ENCODE measurements at places on chromosomes 2 and 18.

DNA sequence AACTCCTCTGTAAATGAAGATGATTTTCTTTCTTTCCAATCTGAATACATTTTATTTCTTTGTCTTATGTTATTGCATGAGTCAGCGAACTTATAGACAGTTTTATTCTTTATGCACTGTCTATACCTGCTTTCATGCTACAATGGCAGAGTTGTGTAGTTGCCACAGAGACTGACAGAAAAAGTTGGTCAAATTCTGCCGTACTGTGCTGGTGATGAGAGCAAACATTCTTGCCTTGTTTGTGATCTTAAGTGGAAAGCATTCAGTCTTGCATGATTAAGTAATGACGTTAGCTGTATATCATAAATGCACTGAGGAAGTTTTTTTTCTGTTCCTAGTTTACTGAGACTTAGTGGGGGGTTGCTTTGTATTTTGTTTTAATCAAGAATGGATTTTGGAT lies 32.9 kb downstream of the ZC3H15 start:
- DNase-seq: no peak

- DNase-seq: no peak
Measured at GRCh38 chr2:50346629-50347357, 685.1 kb downstream of the NRXN1 start.

DNA sequence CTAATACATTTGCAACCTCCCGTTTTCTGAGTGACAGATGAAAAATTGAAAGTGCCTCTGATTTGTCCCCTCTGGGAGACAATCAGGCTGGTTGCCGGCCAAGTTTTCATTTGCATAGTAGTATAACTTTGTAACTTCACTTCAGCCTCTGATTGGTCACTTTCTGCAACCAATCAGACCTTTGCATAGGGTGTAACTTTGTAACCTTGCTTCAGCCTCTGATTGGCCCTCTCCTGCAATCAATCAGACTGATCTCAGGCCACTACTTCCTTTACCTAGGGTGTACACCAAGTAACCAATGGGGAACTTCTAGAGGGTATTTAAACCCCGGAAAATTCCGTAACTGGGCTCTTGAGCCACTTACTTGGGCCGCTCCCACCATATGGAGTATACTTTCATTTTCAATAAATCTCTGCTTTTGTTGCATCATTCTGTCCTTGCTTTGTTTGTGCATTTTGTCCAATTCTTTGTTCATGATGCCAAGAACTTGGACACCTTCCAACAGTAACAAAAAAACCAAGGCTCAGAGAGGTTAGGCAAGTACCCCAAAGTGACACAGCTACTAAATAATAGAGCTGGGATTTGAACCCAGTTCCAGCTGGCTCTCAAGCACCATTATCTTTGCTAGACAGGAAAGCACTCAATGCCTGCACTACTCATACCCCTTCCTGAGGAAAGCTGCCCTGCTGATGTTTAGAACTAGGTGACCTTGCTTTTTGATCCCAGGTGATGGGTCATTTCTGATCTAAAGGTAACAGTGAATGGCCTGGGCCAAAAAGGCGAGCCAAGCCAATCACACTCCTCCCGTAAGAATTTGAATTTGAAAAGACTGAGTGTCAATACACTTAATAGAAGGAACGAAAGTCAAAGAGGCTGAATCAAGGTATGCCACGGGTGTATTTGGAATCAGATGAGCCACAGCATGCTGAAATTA lies 10.9 kb upstream of the MYOM1 start:
- DNase-seq: no peak

DNA sequence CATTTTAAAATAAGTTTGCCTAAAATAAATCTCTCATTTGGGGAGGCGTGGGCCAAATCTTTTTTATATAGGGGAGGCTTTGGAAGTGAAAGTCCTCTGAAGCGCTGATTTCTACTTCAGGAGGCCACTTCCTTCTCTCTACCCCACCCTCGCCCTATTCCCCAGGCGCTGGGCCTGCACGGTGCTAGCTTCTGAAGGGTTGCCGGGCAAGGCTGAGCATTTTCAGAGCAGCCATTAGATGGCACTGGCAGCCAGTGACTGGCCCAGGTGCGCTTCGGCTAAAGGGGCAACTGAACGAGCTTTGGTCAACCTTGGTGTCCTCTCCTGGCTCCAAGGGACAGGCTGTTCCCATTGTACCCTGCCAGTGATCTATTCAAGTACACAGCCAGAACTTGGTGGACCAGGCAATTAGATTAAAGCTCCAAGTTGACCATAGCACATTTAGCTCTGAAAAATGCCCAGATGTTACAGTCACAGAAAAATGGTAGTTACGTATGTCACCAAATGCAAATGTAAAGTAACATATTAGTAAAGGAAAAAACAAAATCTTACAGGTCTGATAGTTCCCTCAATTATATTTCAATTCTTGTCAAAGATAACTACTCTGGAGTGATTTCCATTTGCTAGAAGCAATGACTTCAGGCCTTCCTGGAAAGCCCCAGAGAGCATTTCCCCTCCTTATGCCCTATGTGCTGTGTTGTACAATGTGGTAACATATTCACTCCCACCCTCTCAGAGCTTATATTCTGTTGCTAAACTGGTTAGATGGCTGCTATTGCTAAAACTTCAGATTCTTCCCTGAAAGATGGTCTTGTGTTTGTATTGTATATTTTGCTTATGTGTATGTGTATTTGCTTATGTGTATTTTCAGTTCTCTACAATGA lies 2.1 kb downstream of the POMC start:
- DNase-seq: no peak

DNA sequence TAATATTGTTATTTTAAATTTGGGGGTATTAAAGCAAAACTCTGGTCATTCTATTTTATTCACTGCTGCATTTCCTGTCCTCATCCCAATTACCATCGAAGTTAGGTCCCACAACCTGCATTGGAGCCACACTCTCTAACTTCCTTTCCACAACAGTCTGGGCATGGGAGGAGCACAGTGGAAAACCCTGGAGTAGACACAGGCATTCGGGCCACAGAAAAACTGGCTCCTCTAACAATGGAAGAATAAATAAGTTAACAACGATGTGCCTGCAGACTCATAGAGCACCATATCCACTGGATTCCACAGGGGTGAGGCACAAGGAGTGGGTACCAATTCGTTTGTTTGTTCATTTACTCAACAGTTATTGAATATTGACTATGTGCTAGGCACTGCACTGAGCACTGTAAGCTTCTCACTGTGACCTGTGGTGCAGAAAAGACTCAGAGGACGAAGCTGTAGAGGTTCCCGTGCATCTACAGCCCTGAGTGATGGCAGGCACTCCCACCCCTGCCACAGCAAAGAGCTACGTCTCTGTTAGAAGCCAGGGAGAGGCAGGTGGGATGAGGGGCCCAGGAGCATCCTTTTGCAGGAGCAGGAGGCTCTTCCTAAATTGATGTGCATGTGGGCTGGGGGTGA lies 154.2 kb upstream of the PGAP1 start:
- DNase-seq: no peak

GRCh38 chr2:234555161-234555560 lies 58.3 kb upstream of the ARL4C start:
- DNase-seq: no peak

DNA sequence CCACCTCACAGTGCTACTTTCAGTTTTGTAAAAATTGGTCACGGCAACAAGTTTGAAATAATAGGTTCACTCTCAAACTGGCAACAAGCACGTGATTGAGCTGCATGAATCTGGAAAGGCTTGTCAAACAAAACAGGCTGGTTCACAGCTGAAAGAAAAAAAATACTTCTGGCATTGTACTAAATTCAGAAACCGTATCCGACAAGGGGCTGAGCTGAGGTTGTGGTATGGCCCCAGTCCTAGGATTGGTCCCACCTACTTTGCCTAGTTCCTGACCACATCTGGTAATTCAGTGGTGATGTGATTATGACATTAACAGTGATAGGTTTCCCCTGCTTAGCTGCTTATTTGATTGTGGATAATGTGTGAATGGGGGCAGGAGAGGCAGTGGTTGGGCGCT lies 326.5 kb upstream of the THUMPD2 start:
- no peak for DNase-seq

DNA sequence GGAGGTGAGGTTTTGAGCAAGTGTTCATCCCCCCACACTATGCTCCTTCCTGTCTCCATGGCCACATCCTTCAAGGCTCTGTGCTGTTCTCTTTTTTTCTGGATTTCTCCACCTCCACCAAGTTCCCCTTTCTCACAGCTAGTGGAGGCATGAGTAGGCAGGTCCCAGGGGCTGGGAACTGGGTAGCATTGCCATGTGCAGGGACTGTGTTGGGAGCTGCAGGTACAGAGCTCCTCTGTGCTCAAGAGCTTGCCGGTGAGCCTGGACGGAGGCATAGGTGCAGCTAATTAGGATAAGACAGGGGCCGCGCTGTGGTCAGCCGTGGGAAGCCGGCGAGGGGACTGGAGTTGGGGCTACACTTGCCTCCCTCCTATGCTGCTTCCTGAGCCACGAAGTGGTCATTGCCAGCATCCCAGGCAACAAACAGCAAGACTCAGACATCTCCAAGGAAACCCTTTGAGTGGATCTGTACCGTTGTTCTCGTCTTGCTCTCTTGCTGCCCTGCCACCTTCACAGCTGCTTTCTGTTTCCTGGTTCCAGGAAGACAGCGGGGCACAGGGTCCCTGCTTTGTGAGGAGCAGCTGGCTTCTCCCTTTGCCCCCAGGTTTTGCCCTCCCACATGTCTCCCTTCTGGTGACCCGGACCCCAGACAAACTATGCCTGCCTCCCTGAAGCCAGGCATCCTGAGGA lies 36.9 kb downstream of the ATOH8 start:
- no peak for DNase-seq

Measured in epithelial cell of prostate (primary cell).